ENCODE measurements at places on chromosomes 11 and 22.

DNA sequence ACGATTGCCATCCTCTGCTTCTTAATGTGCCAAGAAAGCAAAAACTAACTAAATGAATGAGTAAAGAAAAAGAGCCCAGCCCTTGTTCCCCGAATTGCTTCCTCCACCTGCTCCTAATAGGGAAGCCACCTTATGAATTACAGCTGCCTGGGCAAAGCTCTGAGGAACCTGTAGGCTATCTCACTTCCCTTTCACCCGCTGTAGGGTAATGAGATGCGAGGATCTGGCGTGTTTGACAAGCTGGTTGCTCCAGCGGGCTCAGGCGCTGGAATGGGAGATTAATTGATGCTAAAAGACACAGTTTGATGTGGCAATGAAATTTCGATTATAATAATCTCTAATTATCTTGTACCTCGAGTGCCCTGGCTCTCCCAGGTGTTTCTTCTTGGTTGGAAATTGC, 256.4 kb downstream of the NTM start:
- DNase-seq, result no peak

- no peak for DNase-seq
Observed at GRCh38 chr11:9609002-9609759, 35.7 kb downstream of the WEE1 start.

- DNase-seq, result no peak
Observed at GRCh38 chr22:42699281-42699975, 21.2 kb downstream of the A4GALT start.

- no peak for DNase-seq
Observed at GRCh38 chr11:31690041-31690440, 121.1 kb downstream of the PAX6 start.

- DNase-seq, result no peak
Observed at GRCh38 chr22:16783453-16783852, 41.8 kb downstream of the XKR3 start.

GRCh38 chr22:48240148-48240934, 1477.9 kb downstream of the TBC1D22A start:
- no peak for DNase-seq

DNA sequence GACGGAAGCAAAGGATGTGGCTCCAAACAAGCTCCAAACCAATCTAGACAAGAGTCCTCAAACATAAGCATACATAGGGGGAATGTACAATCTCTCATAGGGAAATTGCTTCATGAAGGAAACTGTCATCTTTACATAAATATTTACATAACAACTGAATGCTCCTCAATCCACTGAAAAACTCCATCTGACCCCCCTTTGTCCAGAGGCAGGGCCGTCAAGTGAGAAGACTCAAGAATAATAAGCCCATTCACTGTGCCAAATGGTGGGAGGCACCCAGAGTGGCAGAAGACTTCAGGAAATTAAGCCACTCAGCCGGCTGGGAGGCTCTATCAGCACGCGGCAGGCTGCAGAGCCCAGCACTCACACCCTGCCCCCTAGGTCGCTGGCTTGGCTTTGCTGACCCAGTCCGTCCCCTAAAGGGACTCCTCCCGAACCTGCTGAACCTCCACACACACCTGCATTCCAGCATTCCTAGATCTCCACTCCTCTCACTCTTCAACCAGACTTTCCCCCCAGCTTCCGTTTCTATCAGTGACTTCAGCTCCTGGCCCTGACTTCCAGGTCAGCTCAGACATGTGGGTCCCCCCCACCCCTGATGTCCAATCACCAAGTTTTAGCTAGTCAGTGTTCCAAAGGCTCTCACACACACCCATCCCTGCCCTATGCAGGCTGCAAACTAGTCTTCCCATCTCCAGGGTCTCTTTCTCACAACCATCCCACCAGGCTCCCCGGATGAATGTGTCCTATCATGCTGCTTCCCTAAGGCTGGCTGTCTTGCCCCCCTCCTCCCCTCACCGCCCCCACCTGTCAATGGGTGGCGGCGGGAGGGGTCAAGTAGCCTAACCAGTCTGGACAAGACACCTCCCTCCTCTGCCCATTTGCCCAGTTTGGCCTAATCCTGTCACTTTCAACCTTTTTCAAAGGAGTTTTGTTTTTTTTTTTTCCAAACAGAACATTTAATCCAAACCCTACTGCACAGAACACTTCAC, 11.3 kb downstream of the VPS37C start:
- no peak for DNase-seq

DNA sequence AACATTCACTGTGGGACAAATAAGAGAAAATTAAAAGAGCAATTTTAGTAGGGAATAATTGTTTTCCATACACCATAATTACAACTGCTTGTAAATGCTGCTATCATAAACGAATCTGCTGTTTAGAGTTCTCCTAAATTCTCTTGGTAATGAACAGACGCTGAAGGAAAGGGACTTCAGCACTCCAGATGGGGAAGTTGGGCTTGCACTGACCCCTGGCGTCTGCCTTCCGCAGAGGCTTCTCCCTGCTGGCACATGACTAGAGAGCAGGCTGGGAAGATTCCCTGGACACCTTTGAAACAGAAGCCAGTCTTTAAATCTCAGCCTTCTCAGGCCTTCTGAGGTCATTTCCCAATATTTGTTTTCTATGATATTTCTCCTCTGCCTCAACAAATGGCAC, 84.1 kb downstream of the NXPE2 start:
- DNase-seq, result no peak

DNA sequence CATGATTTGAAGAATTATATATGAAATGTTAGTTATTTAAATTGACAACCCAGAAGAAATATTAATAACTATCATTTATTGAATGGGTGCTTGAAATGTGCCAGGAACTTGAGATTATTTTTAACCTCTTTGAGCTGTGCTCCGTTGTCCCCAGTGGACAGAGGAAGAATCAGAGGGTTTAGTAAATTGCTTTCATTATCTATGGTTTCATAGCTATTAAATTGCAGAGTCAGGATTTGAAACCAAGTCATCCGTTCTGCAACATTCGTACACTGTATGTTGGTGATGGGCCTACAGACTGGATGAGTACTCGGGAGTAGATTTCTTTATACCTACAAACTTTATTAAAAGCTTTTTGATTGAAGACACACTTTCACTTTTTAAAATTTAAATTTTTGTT, 4.9 kb downstream of the HSD17B12 start:
- DNase-seq, result no peak

GRCh38 chr11:105447936-105448702, 161.8 kb upstream of the GRIA4 start:
- DNase-seq, result no peak

DNA sequence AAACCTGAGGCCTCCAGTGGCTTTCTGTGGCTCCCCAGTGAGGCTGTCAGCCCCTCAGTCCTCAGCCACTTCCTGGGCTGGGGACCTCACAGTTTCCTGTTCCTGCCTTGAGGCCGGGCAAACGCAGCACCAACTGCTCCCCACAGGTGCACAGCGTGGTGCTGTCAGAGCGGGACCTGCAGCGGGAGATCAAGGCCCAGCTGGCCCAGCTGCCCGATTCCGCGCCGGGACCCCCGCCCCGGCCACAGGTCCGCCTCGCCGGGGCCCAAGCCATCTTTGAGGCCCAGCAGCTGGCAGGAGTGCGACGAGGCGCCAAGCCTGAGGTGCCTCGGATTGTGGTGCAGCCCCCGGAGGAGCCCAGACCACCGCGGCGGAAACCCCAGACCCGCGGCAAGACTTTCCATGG, 5.4 kb downstream of the TBC1D10C start:
- no peak for DNase-seq

GRCh38 chr11:45674481-45675190, 9.2 kb upstream of the CHST1 start:
- no peak for DNase-seq

GRCh38 chr11:78548911-78549590, 25.6 kb downstream of the NARS2 start:
- DNase-seq, result no peak

DNA sequence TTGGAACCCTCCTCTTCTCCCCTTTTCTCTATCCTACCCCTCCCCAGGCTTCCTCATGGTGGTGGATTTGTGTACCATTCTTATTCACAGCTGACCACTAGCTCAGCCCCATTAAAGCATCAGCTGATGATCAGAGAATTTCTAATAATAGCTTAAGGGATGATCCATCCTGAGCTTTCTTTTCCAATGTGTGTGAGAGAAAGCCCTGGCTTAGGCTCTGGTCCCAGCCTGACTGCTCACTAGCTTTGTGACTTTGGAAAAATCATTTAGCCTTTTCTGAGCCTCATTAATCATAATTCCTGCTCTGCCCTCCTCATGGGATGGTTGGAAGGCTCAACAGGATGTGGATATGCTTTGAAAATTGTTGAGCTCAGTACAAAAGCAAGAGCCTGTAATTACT, 26.3 kb upstream of the CCDC90B start:
- no peak for DNase-seq

DNA sequence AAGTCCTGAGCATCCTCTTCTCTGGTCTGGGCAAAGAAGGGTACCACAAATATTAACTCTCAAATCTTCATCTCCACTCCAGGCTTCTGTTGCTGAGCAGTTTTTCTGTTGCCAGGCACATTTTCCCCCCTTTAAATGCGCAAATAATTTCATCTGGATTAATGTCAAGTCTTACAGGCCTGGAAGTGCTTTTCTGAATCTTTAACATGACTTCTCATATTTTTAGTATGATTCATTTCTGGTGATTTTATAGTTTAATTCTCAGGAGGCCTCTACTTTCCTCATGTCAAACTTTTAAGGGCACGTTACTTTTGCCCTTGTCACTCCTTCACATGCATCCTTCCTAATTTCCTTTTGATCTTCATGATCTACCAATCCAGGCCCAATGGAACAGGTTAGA, 510.2 kb downstream of the METTL15 start:
- no peak for DNase-seq

DNA sequence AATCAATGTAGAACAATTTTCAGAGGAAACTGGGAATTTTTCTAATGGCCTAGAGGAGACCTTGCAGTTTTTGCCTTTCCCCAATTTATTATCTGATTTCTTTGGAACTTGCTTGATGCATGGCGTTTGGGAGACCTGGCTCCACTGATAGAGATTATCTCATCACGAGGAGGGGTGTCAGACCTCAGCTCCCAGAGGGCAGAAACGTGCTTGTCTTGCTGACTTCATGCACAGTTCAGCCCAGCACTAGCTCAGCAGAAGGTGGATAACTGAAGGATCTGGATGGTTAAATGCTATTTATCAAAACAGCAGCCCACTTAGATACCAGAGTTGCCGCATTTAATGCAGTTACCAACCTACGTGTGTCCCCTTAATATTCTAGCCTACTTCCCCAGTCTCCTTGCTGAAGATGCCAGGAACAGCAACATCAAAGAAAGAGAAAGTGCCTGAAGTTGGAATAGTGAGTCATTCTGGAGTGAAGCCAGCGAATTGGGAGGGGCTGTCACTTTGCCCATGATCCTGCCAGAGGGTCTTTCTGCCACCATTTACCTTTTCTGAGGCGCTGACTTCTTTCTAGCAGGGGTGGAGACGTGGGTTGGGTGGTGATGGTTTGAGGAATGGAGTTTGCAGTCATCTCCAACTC, 133.5 kb upstream of the CADM1 start:
- DNase-seq, result no peak

- DNase-seq, result no peak
Observed at GRCh38 chr11:9193316-9193715, 71.8 kb downstream of the DENND5A start.

DNA sequence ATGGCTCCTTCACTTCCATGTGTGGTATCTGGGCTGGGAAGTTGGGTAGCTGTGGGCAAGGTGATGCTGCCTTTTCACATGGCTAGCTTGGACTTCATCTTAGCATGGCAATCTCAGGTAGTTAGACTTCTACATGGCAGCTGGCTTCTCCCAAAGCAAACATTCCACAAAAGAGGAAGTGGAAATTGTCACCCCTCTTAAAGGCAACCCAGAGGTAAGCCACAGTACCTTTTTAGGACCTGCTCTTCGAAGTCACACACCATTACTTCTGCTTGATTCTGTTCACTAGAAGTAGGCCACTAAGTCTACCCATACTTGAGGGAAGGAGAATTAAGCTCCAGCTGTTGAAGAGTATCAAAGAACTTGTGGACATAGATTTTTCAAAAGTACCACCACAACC, 25.9 kb downstream of the TUG1 start:
- DNase-seq, result no peak

- DNase-seq, result no peak
Observed at GRCh38 chr11:78069465-78069864, 5.8 kb downstream of the THRSP start.

GRCh38 chr22:24043958-24044357, 32.9 kb downstream of the CABIN1 start:
- DNase-seq, result no peak

DNA sequence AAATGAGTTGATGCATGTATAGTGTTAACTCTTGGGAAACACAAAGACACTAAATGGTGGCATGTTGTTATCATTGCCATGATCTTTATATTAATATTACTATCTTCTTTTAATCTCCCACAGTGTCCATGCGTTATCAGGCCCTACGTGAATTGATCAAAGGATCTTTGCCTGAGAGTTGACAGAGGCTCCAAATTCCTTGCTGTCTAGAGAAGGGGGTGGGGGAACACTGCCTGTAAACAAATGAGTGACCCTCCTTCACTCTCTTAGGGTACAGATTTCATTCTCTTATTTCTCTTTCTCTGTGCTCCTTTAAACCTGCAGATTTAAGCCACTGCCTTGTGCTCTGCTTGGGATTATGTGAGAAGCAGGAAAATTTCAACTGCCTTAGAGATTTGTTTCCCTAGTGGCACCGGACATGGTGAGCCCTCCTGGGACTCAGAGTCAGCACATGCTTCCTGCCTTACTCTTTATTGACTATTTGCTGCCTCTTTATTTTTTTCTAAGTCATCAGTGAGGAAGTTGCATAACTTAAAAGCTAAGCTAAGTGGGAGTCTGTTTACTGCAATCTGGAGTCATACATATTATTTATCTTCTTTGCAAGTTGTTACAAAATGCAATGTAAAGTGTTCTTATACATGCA, 122.9 kb downstream of the MAML2 start:
- DNase-seq, result no peak

- no peak for DNase-seq
Observed at GRCh38 chr11:123547180-123547579, 107.2 kb downstream of the SCN3B start.

DNA sequence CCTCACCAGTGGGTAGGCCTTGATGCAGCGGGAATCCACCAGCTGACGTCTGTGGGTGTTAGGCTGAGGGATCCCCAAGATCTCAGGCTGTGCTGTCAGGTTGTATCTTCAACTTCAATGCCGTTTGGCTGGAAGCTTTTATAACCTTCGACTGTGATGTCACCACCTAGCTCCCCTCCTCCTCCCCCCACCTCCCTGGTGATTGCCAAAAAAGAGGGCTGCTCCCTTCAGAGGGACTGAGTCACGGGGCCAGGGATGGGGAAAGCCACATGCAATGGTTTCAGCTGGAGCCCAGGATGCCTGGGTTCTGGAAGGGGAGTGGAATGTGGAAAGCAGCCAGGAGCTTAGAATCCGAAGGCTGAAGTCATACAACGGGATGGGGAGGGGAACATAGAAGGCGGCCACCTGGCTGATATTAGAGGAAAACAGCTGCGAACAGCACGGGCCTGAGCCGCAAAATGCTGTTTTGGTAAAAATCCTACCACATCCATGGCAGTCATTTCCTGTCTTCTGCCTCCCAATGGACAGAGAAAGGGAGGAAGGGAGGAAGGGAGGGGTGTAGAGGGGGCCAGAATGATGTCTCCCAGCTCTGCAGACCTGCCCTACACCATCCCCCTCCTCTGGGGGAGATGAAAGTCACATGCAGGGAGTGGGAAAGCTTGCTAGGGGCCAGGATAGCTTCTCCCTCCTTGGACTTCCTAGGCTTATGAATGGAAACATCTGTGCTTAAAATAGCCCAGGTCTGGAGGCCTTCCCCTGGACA, at the start of gene LRRN4CL:
Gene LRRN4CL, minus strand, starts transcription at position 110 of the 763 bp plus-strand sequence. CDS start 1,022 bp downstream, outside the sequence.
- DNase-seq, result no peak

GRCh38 chr22:27552176-27552575, 249.4 kb downstream of the MN1 start:
- DNase-seq, result no peak

GRCh38 chr11:84870486-84870885, 756.7 kb downstream of the DLG2 start:
- no peak for DNase-seq

Measured in stimulated activated CD4-positive, alpha-beta T cell treated with anti-CD3 and anti-CD28 coated beads, Interleukin-15, amount 100 ng/mL, for 1 hour (primary cell).